Naive thymus-derived CD4-positive, alpha-beta T cell (primary cell): ENCODE measurements at places on chromosomes 4 and X. TPM values are rescaled to one million over a fixed set of nuclear protein-coding genes. Genes with fewer than 3 reads are reported as not detected.

- DNase-seq = no peak
- no peak overlapping the region for H3K4me3 ChIP-seq
- H3K27me3 ChIP-seq = no peaks in the 10 kb centered on the region
- no peaks in the 10 kb centered on the region for H3K36me3 ChIP-seq
- H3K27ac ChIP-seq = no peak overlapping the region
- peaks cover 9% of the 10 kb centered on the region for H3K4me1 ChIP-seq
Measured at GRCh38 chrX:129726307-129727111, 12.3 kb upstream of the XPNPEP2 start.

Gene SPACA5
- total RNA-seq = not detected

Gene RNF175
- total RNA-seq = not detected in 2 replicates

Gene REELD1
- total RNA-seq = 1.7 TPM

Gene TCEAL4
- 9.3 TPM for total RNA-seq

DNA sequence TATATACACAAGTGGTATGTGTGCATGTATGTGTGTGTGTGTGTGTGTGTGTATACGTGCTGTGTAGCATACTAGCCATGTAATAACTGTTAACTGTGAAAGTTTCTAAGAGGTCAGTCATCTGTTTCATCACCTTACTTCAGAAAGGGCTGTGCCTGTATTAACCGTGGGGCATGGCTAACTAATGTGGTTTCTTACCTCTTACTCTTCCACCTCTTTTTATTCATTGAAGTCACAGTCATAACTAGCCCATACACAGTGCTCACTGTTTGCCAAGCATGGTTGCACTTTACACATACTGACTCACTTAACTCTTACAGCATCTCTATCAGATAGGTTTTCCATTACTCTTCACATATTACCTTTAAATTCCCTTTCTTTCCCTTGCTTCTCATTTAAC lies 23.7 kb upstream of the LRAT start:
- H3K4me1 ChIP-seq = no peaks in the 10 kb centered on the region
- no peaks in the 10 kb centered on the region for H3K27me3 ChIP-seq
- no peak overlapping the region for H3K27ac ChIP-seq
- H3K4me3 ChIP-seq = no peak overlapping the region
- H3K36me3 ChIP-seq = no peaks in the 10 kb centered on the region

DNA sequence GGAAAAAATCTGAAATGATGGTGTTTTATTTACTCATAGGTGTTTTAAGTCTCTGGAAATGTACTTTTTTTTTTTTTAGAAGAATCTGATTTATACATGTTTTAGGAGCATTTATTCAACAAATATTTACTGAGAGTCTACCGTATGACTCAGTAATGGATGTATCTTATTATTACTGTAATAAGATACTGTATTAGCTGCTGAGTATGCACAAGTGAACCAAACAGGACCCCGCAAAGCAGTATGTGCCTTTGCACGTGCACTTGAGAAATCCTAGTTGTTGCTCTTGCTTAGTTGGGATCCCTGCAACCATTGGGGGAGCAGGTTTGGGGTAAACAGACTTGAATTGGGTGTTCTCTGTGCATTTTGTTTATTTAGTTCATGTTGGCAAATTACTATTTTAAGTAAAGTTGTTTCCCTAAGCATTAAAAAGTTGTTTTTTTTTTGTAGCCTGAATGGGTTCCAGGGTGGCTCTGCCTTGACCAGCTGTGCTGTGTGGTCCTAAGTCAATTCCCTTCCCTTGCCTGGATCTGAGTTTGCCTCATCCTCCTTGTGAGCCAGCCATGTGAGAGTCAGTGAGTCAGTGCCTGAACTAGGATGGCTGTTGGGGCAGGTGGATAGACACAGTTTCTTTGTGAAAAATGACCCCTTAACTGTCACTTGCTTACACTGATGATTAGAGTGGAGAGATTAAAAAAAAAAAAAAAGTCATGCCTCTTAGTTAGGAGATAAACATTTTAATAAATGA lies 27.7 kb downstream of the DCUN1D4 start:
- no peak overlapping the region for H3K4me3 ChIP-seq
- H3K27ac ChIP-seq = no peak overlapping the region
- H3K36me3 ChIP-seq = peaks cover 8% of the 10 kb centered on the region
- H3K4me1 ChIP-seq = no peaks in the 10 kb centered on the region
- no peak for DNase-seq

- DNase-seq = no peak
- no peaks in the 10 kb centered on the region for H3K4me1 ChIP-seq
- no peaks in the 10 kb centered on the region for H3K27me3 ChIP-seq
- no peak overlapping the region for H3K27ac ChIP-seq
- no peaks in the 10 kb centered on the region for H3K36me3 ChIP-seq
Measured at GRCh38 chrX:68571292-68571609, 72.4 kb downstream of the YIPF6 start.

DNA sequence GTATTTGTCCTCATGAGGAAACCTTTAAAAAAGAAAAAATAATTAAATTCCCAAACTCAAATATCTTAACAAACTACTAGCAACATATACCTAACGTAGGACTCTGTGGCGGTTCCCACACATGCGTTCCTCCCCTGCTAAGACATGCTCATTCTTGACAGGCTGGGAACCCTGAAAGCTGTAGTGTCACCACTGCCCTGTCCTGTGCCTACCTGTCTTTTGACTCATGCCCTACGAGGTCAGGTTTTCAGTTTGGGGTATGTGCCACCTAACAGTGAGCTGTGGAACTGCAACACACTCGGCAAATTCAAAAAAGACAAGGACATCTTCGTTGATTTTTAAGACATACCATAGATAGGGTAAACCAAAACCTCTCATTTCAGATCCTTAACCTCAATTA lies 17.8 kb downstream of the IDS start:
- H3K27me3 ChIP-seq = no peaks in the 10 kb centered on the region
- H3K36me3 ChIP-seq = peaks cover 16% of the 10 kb centered on the region
- H3K27ac ChIP-seq = no peak overlapping the region
- DNase-seq = no peak
- H3K4me1 ChIP-seq = no peaks in the 10 kb centered on the region
- H3K4me3 ChIP-seq = no peak overlapping the region

- no peaks in the 10 kb centered on the region for H3K36me3 ChIP-seq
- no peaks in the 10 kb centered on the region for H3K4me1 ChIP-seq
- no peak for DNase-seq
- H3K4me3 ChIP-seq = no peak overlapping the region
- H3K27ac ChIP-seq = no peak overlapping the region
Measured at GRCh38 chrX:118181030-118181429, 64.4 kb upstream of the KLHL13 start.

- no peaks in the 10 kb centered on the region for H3K27me3 ChIP-seq
- no peaks in the 10 kb centered on the region for H3K4me1 ChIP-seq
- no peaks in the 10 kb centered on the region for H3K36me3 ChIP-seq
- no peak overlapping the region for H3K27ac ChIP-seq
- H3K4me3 ChIP-seq = no peak overlapping the region
Measured at GRCh38 chr4:15318621-15319348, 109.0 kb upstream of the C1QTNF7 start.

GRCh38 chrX:65451663-65452062 lies 82.9 kb downstream of the LAS1L start:
- no peaks in the 10 kb centered on the region for H3K4me1 ChIP-seq
- no peaks in the 10 kb centered on the region for H3K27me3 ChIP-seq

- H3K4me3 ChIP-seq = peak overlapping the region; percentile 89
- H3K27ac ChIP-seq = peak overlapping the region; percentile 53
Measured at GRCh38 chrX:106611317-106611678, 480 bp upstream of the RADX start.

- no peak overlapping the region for H3K27ac ChIP-seq
- no peak overlapping the region for H3K4me3 ChIP-seq
- no peaks in the 10 kb centered on the region for H3K36me3 ChIP-seq
Measured at GRCh38 chr4:575281-576141, 584 bp downstream of the TMEM271 start.

- no peaks in the 10 kb centered on the region for H3K4me1 ChIP-seq
- no peak for DNase-seq
- H3K27ac ChIP-seq = no peak overlapping the region
Measured at GRCh38 chrX:147403040-147403439, 508.7 kb upstream of the FMR1 start.

DNA sequence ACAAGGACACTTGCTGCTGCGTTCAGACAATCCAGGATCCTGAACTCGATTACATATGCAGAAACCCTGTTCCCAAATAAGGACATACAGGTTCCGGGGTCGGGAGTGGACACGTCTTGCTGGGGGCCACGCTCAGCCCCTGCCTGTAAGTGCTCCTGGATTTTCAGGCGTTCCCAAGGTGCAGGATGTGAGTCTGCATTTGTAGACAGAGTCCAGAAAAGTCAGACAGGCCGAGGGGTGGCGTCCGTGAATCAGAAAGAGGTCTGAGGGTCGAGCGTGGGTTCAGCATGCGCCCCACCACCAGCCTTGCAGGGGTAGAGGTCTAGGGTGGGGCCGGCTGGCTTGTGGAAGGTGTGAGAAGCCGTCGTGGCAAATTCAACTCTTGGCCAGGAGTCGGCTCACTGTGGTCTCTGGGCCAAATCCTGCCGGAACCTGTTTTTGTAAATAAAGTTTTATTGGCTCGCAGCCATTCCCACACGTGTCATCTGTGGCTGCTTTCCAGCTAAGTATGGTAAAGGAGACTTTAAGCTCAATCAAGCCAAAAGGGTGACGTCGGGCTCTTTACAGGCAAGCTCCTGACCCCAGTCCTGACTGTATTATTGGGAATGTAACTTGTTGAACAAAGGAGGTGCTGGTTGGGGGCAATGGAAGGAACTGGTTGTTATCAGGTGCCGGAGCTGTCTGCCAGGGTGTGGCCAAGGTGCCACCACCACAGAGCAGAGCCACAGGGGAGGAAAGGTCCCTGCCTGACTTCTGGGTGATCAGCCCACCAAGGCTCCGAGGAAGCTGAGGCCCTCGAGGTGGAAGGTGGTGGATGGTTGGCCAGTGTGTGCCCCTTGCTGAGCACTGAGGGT lies 7.4 kb downstream of the DOK7 start:
- no peak overlapping the region for H3K4me3 ChIP-seq
- H3K27ac ChIP-seq = no peak overlapping the region

DNA sequence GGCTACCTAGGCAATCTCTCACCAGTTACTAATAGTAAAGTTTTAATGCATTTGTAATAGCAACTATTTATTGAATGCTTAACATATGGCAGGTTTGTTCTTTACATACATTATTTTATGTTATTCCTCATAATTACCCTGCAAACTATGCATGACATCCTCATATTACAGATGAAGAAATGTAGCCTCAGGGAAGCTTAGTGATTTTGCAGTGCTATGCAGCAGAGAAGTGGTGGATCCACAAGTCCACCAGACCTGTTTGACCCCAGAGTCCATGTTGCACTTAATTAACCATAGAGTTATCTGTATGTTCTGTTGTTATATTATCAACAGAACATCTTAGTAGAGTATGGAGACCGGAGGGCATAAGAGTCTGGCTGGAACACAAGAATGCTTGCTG lies 78.7 kb downstream of the TRPC5 start:
- no peaks in the 10 kb centered on the region for H3K4me1 ChIP-seq
- no peak overlapping the region for H3K4me3 ChIP-seq
- no peaks in the 10 kb centered on the region for H3K36me3 ChIP-seq

- no peak for DNase-seq
- no peaks in the 10 kb centered on the region for H3K36me3 ChIP-seq
- no peak overlapping the region for H3K27ac ChIP-seq
- H3K4me1 ChIP-seq = no peaks in the 10 kb centered on the region
- no peak overlapping the region for H3K4me3 ChIP-seq
Measured at GRCh38 chr4:124372916-124373315, 339.6 kb downstream of the ANKRD50 start.

GRCh38 chr4:4574052-4574451 lies 32.2 kb upstream of the STX18 start:
- DNase-seq = no peak
- H3K27ac ChIP-seq = no peak overlapping the region
- peaks cover 6% of the 10 kb centered on the region for H3K4me1 ChIP-seq

GRCh38 chrX:2159393-2159792 lies 341.4 kb downstream of the DHRSX start:
- no peaks in the 10 kb centered on the region for H3K27me3 ChIP-seq
- no peak overlapping the region for H3K27ac ChIP-seq
- H3K4me3 ChIP-seq = no peak overlapping the region

Gene RTL9
- total RNA-seq = not detected

Gene PABPC5
- not detected for total RNA-seq

- no peak for DNase-seq
- H3K4me3 ChIP-seq = no peak overlapping the region
- no peaks in the 10 kb centered on the region for H3K36me3 ChIP-seq
- H3K27ac ChIP-seq = no peak overlapping the region
Measured at GRCh38 chr4:13670456-13671160, 43.1 kb upstream of the BOD1L1 start.

GRCh38 chrX:21398426-21398825 lies 24.2 kb downstream of the CNKSR2 start:
- no peak overlapping the region for H3K4me3 ChIP-seq
- H3K27ac ChIP-seq = no peak overlapping the region
- no peaks in the 10 kb centered on the region for H3K36me3 ChIP-seq
- no peaks in the 10 kb centered on the region for H3K4me1 ChIP-seq

- no peaks in the 10 kb centered on the region for H3K4me1 ChIP-seq
- H3K36me3 ChIP-seq = no peaks in the 10 kb centered on the region
- H3K27ac ChIP-seq = no peak overlapping the region
- no peak for DNase-seq
- no peak overlapping the region for H3K4me3 ChIP-seq
Measured at GRCh38 chr4:168674077-168674747, 177.4 kb downstream of the PALLD start.

GRCh38 chr4:92163348-92163747 lies 140.4 kb upstream of the GRID2 start:
- H3K4me1 ChIP-seq = no peaks in the 10 kb centered on the region
- DNase-seq = no peak
- no peaks in the 10 kb centered on the region for H3K36me3 ChIP-seq
- no peak overlapping the region for H3K4me3 ChIP-seq
- no peaks in the 10 kb centered on the region for H3K27me3 ChIP-seq

Gene EGF
- not detected for total RNA-seq

DNA sequence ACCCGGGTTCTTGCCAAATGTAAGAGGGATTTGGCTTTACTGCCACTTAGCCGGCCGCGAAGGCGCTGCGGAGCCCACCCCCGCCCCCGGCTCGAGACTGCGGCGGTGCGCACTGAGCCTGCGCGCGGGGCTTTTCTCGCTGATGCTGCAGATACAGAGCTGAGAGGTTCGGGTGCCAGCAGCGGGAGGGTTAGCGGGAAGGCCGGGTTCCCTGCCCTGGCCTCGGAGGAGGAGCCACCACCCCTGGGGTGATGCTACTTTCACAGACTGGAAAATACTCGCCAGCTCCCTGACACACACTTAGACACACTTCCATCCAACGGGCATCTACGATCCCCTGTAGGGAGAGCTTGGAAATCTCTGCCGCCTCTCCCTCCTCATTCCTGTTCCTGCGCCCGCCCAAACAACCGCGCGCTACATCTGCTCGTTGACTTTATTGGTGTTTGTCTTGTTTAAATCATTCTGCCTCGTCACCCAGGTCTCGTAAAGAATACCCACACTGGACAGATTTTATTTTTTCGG lies 2.1 kb upstream of the PCDH7 start:
- peak overlapping the region; percentile 27 for H3K4me3 ChIP-seq
- no peaks in the 10 kb centered on the region for H3K27me3 ChIP-seq
- H3K36me3 ChIP-seq = no peaks in the 10 kb centered on the region
- no peak overlapping the region for H3K27ac ChIP-seq
- DNase-seq = no peak

- peaks cover 3% of the 10 kb centered on the region for H3K36me3 ChIP-seq
- H3K27me3 ChIP-seq = no peaks in the 10 kb centered on the region
- no peak overlapping the region for H3K27ac ChIP-seq
- no peak overlapping the region for H3K4me3 ChIP-seq
- H3K4me1 ChIP-seq = peaks cover 14% of the 10 kb centered on the region
Measured at GRCh38 chrX:56805399-56805798, 76.4 kb downstream of the NBDY start.
